ENCODE measurements at places on chromosomes 13 and 19.

GRCh38 chr13:39401046-39401705 is 201.8 kb downstream of the LHFPL6 start:
- DNase-seq = no peak

GRCh38 chr13:32309312-32310133 is 5.6 kb downstream of the ZAR1L start:
- DNase-seq = no peak

GRCh38 chr19:51367565-51368365 is 1.0 kb downstream of the CLDND2 start:
- peak; percentile 97 for DNase-seq

GRCh38 chr13:99553033-99553432 is 51.8 kb downstream of the TM9SF2 start:
- no peak for DNase-seq

DNA sequence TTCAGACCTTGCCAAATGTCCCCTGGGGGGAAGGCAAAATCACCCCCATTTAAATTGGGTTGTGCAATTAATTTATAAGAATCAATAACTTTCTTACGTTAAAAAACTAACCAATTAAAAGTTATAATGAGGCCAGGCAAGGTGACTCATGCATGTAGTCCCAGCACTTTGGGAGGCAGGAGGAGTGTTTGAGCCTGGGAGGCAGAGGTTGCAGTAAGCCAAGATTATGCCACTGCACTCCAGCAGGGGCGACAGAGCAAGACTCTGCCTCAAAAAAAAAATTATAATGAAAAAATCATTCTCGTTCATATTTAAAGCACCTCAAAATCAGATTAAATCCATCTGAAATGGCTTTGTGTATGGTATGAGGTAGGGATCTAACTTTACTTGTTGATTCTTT is 18.4 kb upstream of the SIGLEC14 start:
- DNase-seq = no peak
